Suprapubic skin (tissue), 4 donors: ENCODE measurements at places on chromosomes 2 and 18.

- DNase-seq, result no peak
These were observed 82.8 kb upstream of the SEC11C start for GRCh38 chr18:59056706-59057492.

GRCh38 chr18:47370052-47370451, 118.6 kb upstream of the SKOR2 start:
- no peak for DNase-seq

GRCh38 chr2:178962805-178963433, 87.0 kb downstream of the CCDC141 start:
- DNase-seq, result no peak

DNA sequence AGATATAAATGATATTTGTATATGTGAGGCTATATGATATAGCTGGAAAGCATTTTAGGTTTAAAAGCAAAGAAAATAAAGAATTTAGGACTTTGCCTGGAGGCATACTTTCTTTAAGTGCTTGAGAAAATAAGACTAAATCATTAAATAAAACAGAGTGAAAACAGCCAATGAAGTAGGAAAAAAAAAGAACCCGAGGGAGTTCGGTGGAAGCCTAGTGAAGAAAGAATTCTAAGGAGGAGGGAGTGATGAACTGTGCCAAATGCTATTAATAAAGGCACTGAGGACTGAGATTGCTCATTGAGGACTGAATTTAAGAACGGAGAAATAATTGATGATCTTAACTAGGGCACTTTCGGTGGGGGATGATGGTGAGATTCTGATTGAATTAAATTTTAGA, 573.5 kb downstream of the DSC3 start:
- no peak for DNase-seq

- no peak for DNase-seq
These were observed 1.2 kb downstream of the CBLN2 start for GRCh38 chr18:72542984-72543356.

DNA sequence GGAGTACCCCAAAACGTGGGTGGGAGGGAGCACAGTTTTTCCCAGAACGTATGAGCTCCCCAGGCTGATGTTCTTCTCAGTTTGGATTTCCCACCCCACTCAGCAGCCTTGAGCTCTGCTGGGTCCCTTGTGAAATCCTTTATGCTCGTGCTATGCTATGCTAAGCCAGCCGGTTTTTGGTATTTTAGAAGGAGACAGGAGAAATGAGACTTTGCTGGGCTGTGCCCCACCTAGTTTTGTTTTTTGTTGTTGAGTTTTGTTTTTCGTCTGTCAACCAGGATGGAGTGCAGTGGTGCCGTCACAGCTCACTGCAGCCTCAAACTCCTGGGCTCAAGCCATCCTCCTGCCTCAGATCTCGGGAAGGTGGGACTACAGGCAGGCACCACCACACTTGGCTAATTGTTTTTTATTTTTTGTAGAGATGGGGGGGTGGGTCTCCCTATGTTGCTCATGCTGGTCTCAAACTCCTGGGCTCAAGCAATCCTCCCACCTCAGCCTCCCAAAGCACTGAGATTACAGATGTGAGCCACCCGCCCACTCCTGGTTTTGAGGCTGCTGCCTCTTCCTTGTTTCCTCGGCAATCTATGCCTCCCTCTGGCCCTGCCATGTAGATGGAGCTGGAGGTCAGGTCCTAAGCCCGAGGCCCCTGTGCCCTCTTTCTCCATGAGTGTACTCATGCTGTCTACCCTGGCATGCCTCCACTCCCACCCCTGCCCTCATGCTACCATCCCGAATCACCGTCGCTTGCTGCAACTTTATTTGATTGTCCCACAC, 17.5 kb upstream of the MGAT4A start:
- DNase-seq, result no peak

DNA sequence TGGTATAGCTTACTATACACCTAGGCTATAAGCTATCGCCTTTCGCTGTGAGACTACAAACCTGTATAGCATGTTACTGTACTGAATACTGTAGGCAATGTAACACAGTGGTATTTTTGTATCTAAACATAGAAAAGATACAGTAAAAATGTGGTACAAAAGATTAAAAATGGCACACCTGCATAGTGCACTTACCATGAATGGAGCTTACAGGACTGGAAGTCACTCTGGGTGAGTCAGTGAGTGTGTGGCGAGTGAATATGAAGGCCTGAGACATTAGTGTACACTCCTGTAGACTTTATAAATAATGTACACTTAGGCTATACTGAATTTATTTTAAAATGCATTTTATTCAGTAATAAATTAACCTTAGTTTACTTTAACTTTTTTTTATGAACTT, 258.2 kb upstream of the SP5 start:
- DNase-seq, result no peak
